Peyer's patch (tissue), 4 donors: ENCODE measurements at places on chromosomes 7 and 10. TPM values are rescaled to one million over a fixed set of nuclear protein-coding genes. Genes with fewer than 3 reads are reported as not detected.

GRCh38 chr7:31065021-31065593 lies 13.0 kb downstream of the ADCYAP1R1 start:
- H3K4me1 ChIP-seq = no peaks in the 10 kb centered on the region
- no peaks in the 10 kb centered on the region for H3K27me3 ChIP-seq
- no peak for DNase-seq
- H3K27ac ChIP-seq = no peak overlapping the region
- H3K36me3 ChIP-seq = no peaks in the 10 kb centered on the region

The COL17A1 gene
- 66.0 TPM for total RNA-seq

The MYOZ1 gene
- total RNA-seq = not detected

The ACSL5 gene
- total RNA-seq = 1,137 TPM

- peak; percentile 71 for DNase-seq
- H3K36me3 ChIP-seq = no peaks in the 10 kb centered on the region
- no peak overlapping the region for H3K27ac ChIP-seq
- H3K27me3 ChIP-seq = no peaks in the 10 kb centered on the region
- no peak overlapping the region for H3K4me3 ChIP-seq
- no peaks in the 10 kb centered on the region for H3K4me1 ChIP-seq
Measured at GRCh38 chr10:67788028-67788886, 49.7 kb downstream of the DNAJC12 start.

GRCh38 chr10:28130267-28130666 lies 131.4 kb upstream of the ODAD2 start:
- H3K27ac ChIP-seq = no peak overlapping the region
- no peak for DNase-seq
- no peaks in the 10 kb centered on the region for H3K4me1 ChIP-seq
- no peaks in the 10 kb centered on the region for H3K36me3 ChIP-seq
- no peaks in the 10 kb centered on the region for H3K27me3 ChIP-seq
- no peak overlapping the region for H3K4me3 ChIP-seq
